ENCODE measurements at places on chromosomes 5 and 9.
A peak's percentile ranks its signal among the peaks of the same experiment; 100 is the strongest.

- no peak for DNase-seq
- no peak overlapping the region for H3K27ac ChIP-seq
- no peaks in the 10 kb centered on the region for H3K36me3 ChIP-seq
- H3K4me3 ChIP-seq: no peak overlapping the region
These were observed 28.2 kb downstream of the YIPF5 start for GRCh38 chr5:144142139-144142823.

- no peak overlapping the region for H3K27ac ChIP-seq
- H3K4me3 ChIP-seq: no peak overlapping the region
- no peaks in the 10 kb centered on the region for H3K4me1 ChIP-seq
These were observed 73.6 kb downstream of the DOCK2 start for GRCh38 chr5:169710675-169711074.

DNA sequence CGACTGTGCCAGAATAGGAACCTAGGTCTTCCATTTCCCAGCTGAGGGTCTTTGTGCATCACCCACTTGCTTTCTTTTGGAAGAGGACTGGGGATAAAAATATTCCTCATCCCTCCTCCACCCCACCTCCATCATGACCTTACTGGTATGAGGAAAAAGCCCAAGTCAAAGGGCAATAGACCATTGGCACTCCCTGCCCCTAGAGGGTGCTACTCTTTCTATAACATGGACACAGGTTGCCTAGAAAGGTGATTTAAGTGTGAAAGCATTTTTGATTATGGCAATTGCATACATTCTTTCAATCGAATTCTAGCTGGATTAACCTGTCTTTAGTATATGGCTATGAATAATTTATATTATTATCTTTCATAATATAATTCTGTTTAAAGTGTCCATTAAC lies 22.8 kb upstream of the ZNF618 start:
- H3K27me3 ChIP-seq: peaks cover 2% of the 10 kb centered on the region
- DNase-seq: no peak
- no peak overlapping the region for H3K4me3 ChIP-seq
- H3K4me1 ChIP-seq: no peaks in the 10 kb centered on the region

DNA sequence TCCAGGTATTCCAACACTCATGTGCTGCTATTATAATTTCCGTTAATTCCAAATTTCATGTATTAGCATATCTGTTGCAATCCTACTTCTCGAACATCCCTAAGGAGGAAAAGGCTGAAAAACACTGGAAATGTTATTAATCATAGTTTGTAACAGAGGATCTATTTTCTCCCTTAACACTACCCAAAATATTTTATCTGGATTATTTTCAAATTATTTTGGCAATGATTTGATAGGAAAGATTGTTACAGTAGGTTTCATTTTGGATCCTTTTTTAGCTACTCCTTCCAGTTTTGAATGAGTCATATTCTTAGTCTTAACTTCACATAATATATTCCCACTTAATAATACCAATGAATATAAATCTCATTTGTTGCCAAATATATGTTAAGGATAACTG lies 13.9 kb upstream of the NAA35 start:
- no peaks in the 10 kb centered on the region for H3K36me3 ChIP-seq
- DNase-seq: no peak
- H3K27me3 ChIP-seq: peaks cover 21% of the 10 kb centered on the region
- H3K4me1 ChIP-seq: no peaks in the 10 kb centered on the region
- H3K27ac ChIP-seq: no peak overlapping the region
- no peak overlapping the region for H3K4me3 ChIP-seq

DNA sequence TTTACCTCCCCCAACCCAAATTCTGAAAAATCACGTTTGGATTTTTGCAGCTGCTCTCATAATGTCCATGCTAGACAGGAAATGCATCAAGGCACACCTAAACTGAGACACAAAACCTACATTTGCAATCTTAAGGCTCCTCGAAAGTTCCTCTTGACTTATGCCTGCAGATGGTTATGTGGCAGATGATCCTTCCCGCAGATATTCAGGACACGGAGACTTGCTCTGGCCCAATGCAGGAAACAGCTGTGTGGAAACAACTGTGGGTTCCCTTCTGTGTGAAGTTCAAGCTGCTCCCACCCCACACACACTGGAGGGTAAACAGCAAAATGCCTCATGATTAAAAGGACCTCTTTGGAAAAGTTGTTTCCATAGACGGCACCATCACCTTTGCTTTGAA lies 253.8 kb downstream of the EBF1 start:
- no peaks in the 10 kb centered on the region for H3K36me3 ChIP-seq
- no peaks in the 10 kb centered on the region for H3K27me3 ChIP-seq
- no peaks in the 10 kb centered on the region for H3K4me1 ChIP-seq
- no peak overlapping the region for H3K4me3 ChIP-seq

DNA sequence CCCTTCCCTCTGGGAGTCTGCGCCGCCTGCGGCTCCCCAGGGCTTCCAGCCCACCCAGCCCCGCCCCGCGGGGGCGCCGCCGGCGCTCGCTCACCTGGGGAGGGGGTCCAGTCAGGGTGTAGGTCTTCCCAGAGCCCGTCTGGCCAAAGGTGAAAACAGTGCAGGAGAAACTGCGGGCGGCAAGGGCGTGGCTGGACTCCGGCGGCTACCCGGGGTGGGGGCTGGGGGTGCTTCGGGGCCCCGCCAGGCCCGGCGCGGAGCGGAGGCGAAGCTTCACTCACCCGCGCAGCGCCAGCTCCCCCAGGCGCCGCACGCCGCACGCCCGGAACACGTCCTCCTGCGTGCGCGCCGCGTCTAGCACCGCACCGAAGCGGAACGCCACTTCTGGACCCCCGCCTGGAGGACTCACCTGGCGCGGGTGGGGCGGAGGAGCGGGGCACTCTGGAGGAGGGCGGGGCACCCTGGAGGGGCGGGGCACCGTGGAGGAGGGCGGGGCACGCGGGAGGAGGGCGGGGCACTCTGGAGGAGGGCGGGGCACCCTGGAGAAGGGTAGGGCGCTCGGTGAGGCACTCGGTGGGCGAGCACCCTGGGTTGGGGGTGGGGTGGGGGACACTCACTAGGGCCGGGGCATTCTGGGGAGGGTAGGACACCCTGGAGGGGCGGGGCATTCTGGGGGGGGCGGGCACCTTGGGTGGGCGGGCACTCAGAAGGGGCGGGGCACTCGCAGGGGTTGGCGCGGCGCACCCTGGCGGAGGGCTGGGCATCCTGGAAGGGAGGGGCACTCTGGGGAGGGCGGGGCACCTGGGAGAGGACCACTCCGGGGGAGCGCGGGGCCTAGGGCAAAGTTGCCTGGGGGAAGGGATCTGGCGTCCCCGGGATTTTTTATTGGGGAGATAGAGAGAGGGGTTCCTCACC lies 814 bp downstream of the KIF12 start:
- no peak for DNase-seq
- no peaks in the 10 kb centered on the region for H3K36me3 ChIP-seq
- H3K27me3 ChIP-seq: peaks cover 21% of the 10 kb centered on the region
- no peak overlapping the region for H3K27ac ChIP-seq
- no peak overlapping the region for H3K4me3 ChIP-seq
- H3K4me1 ChIP-seq: no peaks in the 10 kb centered on the region

GRCh38 chr9:89442501-89442978 lies 55.4 kb downstream of the SEMA4D start:
- no peak for DNase-seq
- H3K27ac ChIP-seq: peak overlapping the region; percentile 58
- peaks cover 71% of the 10 kb centered on the region for H3K4me1 ChIP-seq
- H3K4me3 ChIP-seq: no peak overlapping the region

DNA sequence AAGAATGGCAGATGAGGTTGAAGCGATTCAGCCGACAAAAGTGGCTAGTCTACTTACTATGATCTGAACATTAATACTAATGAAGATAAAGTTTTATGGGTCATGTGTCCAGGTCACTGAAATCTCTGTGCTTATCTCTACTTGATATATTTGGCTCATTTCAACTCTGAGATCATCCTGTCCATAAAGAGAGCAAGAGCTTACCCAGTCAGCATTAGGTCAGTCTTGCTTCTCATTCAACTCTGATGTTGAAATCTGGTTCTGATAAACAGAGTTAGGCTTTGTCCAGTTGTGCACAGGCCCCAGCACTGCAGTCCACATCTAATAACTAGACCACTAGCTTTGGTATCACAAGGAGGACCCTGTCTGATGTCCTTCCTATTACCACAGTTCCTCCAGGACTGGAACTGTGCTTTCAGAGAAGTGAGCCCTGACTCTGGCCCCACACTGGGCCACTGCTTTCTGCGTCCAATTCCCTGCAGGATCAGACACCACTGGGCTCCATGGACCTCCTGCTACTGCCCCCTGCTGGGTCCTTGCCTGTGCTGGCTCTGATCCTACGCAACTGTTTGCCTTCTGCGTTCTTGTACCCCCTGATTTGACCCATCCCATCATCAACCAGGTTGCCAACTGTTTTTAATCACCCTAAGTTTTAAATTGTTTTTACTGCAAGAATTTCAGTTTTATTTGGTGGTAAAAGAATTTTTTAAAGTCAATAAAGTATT lies 23.7 kb upstream of the FAM120A start:
- DNase-seq: no peak
- no peak overlapping the region for H3K4me3 ChIP-seq
- H3K36me3 ChIP-seq: no peaks in the 10 kb centered on the region
- no peak overlapping the region for H3K27ac ChIP-seq
- peaks cover 25% of the 10 kb centered on the region for H3K27me3 ChIP-seq

- no peaks in the 10 kb centered on the region for H3K4me1 ChIP-seq
- no peak overlapping the region for H3K4me3 ChIP-seq
These were observed 66.3 kb upstream of the PAPPA start for GRCh38 chr9:116087246-116087645.

DNA sequence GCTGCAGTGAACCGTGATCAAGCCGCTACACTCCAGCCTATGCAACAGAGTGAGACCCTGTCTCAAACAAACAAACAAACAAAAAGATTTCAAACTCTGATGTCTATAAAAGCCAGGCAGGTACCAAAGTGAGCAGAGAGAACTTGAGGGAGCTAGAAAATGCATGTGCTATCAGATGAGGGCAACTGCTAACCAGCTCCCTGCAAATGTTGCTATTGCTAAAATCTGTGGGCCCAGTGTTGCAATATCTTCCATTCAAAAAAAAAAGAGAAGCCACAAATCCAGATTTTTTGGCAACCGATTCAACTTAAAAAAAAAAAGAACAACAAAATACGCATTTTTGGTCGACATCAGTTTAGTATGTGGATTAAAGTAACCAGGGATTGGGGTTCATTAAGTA lies 5.5 kb downstream of the UBE2D2 start:
- peaks cover 36% of the 10 kb centered on the region for H3K4me1 ChIP-seq
- H3K4me3 ChIP-seq: peak overlapping the region; percentile 99
- H3K36me3 ChIP-seq: peaks cover 55% of the 10 kb centered on the region
- DNase-seq: no peak
- H3K27ac ChIP-seq: peak overlapping the region; percentile 62

DNA sequence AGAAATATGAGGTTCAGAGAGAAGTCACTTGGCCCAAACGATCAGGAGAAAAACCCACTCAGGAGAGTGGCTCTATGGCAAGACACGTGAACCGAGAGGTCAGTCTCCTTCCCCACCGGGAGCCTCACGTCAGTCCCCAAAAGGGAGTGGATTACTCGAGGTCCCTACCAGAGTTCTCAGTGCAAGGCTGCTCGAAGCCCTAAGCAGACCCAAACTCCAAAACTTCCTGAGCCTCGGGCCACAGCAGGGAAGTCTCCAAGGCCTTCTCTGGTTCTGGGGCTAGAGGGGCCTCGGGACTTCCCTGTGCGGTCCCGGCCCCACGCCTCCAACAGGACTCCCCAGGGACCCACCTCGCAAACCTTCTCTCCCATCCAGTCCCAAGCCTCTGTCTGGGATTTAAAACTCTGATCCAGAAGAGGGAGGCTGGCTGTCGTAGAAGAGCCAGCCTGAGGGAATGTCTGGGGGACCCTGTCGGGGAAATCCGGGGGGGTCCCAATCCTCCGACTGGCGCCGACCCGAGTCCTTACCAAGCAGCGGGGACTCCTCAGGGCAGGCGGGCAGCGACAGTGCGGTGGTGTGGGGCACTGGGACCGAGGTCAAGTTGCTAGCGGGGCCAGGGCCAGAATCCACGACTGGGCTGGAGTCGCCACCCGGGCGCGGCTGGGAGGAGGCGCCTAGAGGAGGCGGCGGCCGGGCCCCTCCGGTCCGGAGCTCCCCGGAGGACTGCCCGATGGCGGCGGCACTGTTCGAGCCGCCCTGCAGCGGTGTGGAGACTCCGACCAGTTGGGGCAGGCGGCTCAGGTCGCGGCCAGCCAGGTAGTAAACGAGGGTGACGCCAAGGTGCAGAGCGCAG lies 679 bp downstream of the B4GALT1 start:
- H3K27ac ChIP-seq: peak overlapping the region; percentile 90
- no peaks in the 10 kb centered on the region for H3K27me3 ChIP-seq
- peaks cover 14% of the 10 kb centered on the region for H3K36me3 ChIP-seq
- peak overlapping the region; percentile 96 for H3K4me3 ChIP-seq
- H3K4me1 ChIP-seq: peaks cover 59% of the 10 kb centered on the region

DNA sequence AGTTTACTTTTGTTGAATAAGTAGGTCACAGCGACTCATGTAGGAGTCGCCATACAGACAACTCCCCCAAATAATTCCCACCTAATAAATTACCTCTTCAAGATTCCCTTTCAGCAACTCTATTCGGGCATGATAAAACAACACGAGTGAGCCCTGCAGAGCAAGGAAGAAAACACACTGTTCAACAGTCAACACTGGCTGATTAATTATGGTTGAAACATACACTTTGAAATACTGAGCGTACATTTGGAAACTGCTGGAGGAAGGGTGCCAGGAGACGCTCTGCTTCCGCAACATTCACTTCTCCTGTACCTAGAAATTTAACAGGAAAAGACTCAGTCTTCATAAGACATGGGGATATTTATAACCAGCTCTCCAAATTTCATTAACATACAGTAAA lies 117.5 kb downstream of the TTC39B start:
- no peak for DNase-seq
- H3K4me1 ChIP-seq: peaks cover 15% of the 10 kb centered on the region
- H3K27ac ChIP-seq: no peak overlapping the region
- H3K27me3 ChIP-seq: no peaks in the 10 kb centered on the region
- H3K4me3 ChIP-seq: no peak overlapping the region

- no peak overlapping the region for H3K4me3 ChIP-seq
- H3K4me1 ChIP-seq: no peaks in the 10 kb centered on the region
- no peaks in the 10 kb centered on the region for H3K36me3 ChIP-seq
- no peak for DNase-seq
These were observed 15.3 kb upstream of the GRXCR2 start for GRCh38 chr5:145887976-145888574.

DNA sequence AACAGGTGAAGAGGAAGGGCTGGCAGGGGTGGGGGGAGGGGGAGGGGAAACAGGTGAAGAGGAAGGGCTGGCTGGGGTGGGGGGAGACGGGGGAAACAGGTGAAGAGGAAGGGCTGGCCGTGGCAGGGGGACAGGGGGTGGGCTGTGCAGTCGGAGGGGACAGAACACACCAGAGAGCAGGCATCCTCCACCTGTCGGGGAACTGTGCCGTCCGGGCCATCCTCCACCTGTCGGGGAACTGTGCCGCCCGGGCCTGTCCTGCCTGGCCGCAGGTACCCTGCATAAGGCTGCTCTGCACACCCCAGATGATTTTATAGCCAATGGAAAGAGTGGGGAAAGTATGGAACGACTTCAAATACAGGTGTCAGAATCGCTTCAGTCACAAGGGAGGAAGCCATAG lies 32.5 kb upstream of the PPP1R26 start:
- H3K27ac ChIP-seq: no peak overlapping the region
- no peak overlapping the region for H3K4me3 ChIP-seq
- H3K36me3 ChIP-seq: no peaks in the 10 kb centered on the region
- peaks cover 2% of the 10 kb centered on the region for H3K27me3 ChIP-seq

All from T-helper 2 cell treated with Interferon-gamma antibody and Interleukin-4, amounts not matched to agents 5 μg/mL and 100 μg/mL, for 36 hours (primary cell).